ENCODE measurements at places on chromosomes 2 and 18.
A peak's percentile ranks its signal among the peaks of the same experiment; 100 is the strongest.

DNA sequence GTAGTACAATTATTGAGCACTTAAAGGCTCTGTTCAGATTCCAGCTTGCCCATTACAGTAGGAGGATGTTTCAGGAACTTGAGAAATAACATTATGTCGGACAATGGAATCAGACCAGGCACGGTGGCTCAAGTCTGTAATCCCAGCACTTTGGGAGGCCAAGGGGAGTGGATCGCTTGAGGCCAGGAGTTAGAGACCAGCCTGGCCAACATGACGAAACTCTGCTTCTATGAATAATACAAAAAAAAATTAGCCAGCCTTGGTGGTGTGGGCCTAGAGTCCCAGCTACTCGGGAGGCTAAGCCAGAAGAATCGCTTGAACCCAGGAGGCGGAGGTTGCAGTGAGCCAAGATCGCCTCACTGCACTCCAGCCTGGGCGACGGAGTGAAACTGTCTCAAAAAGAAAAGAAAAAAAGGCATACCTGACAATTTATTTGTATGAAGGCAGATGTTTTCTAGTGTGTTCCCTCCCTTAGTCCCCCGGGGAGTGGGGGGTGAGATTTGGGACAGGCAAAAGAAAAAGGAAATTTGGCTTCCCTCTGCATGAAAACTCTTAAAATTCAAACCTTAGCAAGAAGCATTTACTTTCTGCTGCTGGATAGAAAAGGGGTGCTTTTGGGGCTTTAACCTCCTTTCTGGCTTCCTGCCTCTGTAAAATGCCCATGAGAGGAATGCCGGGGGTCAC, 13.7 kb upstream of the ZNF532 start:
- no peak for DNase-seq

DNA sequence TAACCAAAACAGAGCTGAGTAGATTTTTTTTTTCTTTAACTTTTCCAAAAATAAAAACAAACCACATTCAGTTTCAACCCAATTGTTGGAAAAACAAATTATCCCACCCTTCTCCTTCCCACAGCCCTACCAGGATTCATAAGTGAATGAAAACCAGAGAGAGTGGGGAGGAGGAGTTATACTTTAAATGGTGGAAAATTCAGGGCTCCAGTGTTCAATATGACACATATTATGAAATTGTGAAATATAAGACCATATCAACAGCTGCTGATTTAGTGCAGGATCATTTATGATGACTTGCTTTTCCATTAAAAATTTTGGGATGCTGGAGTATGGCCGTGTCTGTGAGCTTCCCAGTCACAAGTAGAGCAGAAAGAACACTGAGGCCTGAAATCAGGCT, 26.7 kb downstream of the COLEC12 start:
- DNase-seq, result no peak

DNA sequence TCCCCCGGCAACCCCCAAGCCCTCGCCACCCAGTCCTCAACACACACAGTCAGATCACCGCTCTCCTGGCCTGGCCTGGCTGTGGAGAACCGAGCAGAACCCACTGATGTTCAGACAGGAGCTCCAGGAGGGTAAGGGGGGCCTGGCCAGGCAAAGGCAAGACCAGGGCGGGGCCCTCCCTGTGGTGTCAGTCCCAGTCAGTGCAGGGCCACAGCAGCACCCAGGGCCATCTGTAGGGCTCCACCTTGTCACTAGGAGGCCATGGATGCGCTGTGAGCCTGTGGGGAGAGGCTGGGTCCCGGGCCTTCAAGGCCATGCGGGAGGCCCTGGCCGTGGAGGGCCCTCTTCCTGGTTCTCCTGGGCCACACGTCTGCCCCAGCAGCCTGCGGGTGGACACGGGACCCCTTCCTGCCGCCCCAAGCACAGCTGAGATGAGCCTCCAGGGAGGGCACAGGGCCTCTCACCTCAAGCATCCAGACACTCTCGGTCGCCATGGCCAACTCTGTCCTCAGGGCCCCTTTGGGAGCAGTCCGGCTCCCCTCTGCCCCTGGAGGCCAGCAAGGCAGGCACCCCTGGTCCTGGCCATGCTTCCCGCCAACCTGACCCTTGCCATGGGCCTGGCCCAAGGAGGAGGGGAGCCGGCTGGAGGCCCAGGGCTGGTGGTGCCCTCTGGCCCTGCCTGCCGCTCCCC, 2.0 kb downstream of the ANO7 start:
- DNase-seq, result no peak

- no peak for DNase-seq
These were observed 28.0 kb upstream of the SCYGR1 start for GRCh38 chr2:227415538-227416424.

DNA sequence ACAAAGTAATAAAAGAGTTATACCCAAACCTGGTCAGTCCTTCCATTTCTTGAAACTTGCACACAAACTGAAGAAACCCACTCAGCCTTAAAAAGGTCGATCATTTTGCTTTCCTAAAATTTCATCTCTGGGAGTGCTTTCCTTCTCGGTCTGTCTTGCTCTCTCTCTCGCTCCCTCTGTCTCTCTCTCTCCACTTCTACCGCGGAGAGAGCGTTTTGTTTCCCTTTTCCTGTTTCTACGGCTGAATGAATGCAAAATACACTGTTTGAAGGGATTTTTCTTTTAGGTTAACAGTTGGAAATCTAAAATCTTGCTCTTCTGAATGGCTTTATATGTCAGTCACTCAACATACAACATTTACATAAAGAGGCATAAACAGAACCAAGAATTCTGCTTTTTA, 424.2 kb downstream of the TGIF1 start:
- DNase-seq, result no peak

GRCh38 chr2:201228271-201228911, 31.9 kb upstream of the CASP8 start:
- no peak for DNase-seq

DNA sequence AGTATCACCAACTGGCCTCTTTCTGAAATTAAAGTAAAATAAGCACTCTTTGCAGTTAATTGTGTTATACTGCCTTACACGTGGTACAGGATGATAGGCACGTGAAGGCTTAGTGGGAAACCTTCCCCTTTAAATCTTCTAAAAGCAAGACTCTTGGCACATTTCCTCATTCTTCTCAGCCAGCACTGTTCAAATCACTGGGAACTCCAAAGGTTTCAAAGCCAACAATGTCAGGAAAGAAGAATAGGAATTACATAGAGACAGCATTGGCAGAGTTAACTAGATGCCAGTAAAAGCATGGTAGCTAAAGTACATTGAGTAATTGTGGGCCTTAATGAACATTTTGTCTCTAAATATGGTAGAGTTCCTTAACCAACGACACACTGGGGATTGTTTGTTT, 96.4 kb downstream of the DTNA start:
- DNase-seq, result no peak

DNA sequence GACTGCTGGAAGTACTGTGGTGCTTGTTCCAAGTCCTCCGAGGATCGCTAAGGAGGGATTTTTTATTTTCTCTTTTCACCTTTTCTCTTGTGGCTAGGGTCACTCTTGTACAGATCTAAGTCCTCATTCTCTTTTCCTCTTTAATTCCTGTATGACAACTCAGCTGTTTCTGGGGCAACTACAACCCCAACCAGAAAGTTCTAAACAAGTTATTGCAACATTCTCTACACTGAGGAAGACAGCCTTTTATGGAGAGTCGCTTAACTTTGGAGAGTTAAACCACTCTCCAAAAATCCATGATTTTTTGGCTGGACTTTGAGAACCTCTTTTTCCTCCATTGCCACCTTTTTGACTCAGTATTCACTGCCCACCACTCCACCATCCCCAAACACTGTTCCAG, 74.0 kb upstream of the SESTD1 start:
- DNase-seq, result no peak

DNA sequence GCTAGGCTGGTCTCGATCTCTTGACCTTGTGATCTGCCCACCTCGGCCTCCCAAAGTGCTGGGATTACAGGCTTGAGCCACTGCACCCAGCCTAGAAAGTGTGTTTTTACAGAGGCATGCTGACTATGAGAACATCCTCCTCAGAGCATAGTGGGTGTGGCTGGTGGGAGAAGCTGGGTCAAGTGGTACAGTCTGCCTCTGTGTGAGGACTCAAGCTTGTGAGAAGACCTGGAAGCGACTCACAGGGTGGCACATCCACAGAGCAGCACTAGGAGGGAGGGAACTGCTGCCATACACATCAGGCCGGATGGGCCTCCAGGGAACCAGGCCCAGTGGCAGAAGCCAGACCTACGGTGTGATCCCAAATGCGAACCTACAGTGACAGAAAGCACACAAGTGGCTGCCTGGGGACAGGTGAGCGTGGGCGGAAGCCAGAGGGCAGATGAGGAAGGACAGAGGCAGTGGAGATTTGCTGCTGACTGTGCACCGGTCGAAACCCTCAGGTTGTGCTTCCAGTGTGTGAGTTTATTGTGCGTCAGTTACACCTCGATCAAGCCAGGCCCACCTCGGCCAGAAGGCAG, 8.9 kb downstream of the ARHGEF4 start:
- no peak for DNase-seq

- no peak for DNase-seq
These were observed 270.0 kb upstream of the TCF4 start for GRCh38 chr18:55857956-55858355.

DNA sequence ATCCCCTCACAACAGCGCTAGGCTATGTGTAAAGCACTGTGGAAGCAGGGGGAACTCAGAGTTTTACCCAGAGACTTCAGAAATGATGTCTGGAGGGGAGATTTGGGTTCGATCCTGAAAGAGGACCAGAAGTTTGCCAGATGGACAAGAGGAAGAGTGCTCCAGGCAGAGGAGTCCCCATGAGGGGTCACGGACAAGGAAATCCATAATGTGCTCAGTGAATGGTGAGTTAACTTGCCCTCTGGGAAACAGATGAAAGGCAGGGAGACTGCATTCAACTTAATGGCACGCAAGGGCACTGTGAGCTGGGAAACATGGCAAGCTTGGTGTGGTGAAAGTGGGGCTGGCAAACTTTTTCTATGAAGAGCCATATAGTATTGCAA, 6.0 kb upstream of the ASAP2 start:
- no peak for DNase-seq

- DNase-seq, result no peak
These were observed 36.8 kb upstream of the GPR17 start for GRCh38 chr2:127609031-127609751.

DNA sequence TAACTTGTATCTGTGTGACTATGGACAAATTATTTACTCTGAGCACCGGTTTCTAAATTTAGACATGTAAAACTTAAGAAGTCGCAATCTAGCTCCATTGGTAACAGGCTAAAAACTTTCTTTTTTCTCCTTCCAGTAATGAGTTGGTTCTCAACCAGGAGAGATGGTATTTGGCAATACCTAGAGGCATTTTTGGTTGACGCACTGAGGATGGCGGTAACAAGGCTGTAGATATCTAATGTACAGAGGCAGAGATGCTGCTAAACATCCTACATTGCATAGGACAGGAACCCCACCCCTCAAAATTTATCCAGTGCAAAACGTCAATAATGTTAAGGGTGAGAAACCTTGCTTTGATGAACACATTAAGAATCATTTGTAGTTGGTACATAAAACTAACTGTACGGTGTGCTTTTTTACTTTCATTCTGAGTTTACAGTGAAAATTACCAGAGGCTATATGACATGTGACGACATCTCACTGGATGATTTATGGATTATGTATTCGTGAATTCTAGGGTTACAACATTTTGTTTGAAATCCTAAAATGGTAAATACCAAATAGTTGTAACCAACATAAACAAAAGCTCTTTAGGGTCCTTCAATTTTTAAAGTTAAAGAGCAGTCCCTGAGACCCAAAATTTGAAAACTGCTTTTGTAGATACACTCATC, 91.3 kb downstream of the TLK1 start:
- no peak for DNase-seq

- DNase-seq, result no peak
These were observed 103.7 kb downstream of the APOB start for GRCh38 chr2:20939931-20940795.

- DNase-seq, result no peak
These were observed 296.5 kb upstream of the GYPC start for GRCh38 chr2:126359494-126359893.

DNA sequence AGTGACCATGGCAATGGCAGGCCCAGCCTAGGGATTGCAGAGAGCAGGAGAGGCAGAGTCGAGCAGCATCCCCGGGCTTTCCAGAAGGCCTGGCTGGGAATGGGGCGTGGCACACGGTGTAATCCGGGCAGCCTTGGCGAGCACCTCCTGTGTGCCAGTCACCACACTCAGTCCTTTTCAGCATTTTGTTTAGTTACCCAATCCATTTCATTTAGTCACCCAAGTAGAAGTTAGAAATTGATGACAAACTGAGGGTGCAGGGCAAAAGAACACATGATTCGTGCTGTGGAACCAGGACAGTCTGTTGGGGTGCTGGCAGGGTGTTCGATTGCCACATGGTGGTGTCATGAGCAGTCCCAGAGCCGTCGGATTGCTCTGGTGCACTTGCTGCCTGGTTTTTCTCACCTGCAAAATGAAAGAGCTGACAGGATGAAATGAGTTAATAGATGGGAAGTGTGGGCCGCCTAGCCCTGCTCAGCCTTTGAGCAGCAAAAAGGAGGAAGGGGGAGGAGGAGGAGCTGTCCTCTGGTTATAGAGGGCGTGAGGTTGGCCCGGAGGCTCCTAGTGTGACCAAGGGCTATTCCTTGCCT, 299.4 kb downstream of the AGAP1 start:
- peak; percentile 36 for DNase-seq

- no peak for DNase-seq
These were observed 451.2 kb downstream of the CNTNAP5 start for GRCh38 chr2:124476291-124476690.

- DNase-seq, result no peak
These were observed 38.4 kb upstream of the PAPOLG start for GRCh38 chr2:60717691-60718090.

GRCh38 chr2:46461709-46462171, 17.6 kb upstream of the TMEM247 start:
- DNase-seq, result no peak

DNA sequence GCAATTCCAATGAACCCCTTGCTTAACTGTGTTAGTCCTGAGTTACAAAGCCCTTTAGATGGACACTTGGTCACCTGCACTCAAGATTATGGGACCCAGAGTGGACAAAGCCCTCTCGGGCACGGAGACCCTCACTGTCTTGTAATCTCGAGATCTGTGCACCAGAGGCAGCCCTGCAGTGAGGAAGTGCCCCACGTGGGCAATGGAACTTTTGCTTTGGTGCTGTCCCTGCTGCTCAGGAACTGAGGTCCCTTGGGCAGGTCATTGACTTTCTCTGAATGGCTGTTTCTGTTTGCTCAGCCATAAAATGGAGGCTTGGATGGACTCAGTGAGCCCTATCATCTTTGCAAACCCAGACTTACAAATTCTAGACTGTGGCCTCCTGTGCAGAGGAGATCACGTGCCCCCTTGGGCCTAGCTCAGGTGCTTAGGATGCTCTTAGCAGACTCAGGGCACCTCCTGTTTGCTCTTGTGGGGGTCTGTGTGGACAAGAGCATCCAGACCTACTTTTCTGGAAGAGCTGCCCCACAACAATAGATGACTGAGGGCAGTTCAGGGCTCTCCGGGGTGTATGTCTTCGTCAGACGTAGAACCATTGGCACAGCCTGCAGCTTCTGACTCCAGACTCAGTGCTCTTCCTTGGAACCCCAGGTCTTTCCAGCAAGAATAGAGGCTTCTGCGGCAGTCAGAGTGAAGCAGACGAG, 94.5 kb upstream of the HS6ST1 start:
- DNase-seq, result no peak

- DNase-seq, result no peak
These were observed 43.6 kb upstream of the MAP2 start for GRCh38 chr2:209380293-209380692.
